MG63 (cell line): ENCODE measurements at places on chromosomes 1 and 21.

DNA sequence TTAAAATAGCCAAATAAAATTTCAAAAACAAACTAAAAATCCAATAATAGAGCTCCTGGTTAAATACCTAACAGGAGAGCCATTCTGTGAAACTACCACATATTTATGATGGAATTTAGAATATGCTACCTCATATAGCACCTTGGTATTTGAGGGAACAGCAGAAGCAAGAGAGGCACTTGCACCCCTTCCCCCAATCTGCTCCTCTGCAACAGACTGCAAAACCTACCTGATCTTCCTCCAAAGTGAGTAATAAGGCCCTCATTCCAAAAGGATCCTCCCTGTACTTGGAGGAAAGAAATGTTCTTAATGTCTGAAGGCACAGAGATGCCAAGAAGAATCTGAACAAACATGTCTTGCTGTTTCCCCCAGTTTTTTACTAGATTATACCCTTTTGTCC is 28.1 kb upstream of the RNPC3 start:
- DNase-seq = no peak

DNA sequence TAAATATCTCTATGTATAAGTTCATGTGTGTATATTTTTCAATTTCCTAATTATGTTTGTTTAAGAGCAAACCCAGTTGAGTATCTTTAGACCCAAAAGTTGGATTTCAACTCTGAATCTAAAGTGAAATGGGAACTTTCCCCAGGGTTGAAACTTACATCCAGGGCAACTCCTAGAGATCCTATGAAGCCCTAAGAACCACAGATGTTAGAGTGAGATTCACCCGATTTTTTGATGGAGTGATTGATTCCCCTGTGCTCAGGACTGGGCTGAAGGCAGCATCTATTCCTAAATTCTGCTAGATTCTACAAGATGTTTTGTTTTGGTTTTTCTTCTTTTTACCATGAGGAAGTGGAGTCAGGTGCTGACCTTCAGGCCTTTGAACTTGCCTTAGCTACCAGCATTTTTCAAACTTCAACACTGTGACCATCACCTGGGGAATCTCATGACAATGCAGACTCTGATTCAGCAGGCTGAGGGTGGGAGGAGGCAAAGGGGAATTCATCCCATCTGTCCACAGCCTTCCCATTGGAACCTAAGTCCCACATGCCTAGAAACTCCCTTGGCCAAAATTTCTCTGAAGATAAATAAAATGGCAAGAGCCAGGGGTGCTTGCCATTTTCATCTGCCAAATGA is 145.5 kb downstream of the ETS2 start:
- DNase-seq = no peak

DNA sequence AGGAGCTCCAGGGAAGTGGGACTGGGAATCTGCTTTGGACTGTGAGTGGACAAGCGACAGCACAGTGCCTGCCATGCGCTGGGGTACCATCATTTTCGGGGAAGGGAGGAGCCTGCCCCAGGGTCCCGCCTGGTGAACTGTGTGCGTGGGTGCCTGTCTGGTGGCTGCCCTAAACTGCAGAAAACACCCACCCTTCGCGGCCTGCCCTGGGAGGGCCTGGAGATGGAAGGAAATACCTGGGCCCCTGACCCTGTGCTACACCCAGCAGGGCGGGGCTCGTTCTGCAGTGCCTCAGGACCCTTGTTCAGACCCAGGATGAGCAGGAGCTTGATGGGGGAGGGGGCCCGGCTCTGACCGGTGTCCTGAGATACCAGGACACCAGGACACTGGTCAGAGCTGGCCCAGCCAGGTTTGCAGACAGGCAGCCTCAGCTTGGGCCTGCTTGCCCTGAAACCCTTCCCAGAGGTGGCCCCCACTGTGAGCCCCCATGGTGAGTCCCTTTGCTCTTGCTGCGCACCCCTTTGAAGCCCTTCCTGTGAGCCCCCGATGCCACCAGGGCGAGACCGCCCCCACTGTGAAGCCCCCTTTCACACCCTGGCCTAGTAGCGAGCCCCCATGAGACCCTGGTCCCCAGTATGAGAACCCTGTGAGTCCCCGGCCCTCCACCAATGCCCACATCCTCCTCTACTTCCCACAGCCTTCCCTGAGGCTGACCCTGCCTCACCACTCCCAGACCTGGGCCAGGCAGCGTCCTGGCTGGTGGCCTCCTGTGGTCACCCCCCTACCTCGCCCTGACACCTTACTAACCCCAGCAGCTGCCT is 2.6 kb downstream of the GJC2 start:
- no peak for DNase-seq

- DNase-seq = peak; percentile 89
Observed at GRCh38 chr1:45913183-45913683, 109.8 kb downstream of the MAST2 start.

DNA sequence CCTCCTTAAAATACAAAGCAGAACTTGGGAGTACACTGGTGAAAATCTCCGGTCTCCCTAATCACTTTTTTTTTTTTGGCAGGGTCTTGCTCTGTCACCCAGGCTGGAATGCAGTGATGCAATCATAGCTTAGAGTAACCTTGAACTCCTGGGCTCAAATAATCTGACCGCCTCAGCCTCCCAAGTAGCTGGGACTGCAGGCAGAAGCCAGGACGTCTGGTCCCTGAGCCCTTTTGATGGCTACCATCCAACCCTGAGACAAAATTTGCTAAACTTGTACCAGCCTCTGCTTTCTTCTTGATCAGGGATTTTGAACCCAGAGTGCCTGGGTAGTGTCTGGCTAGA is 4.1 kb downstream of the L1TD1 start:
- peak; percentile 22 for DNase-seq

- DNase-seq = no peak
Observed at GRCh38 chr1:65113298-65113697, 34.7 kb upstream of the AK4 start.

DNA sequence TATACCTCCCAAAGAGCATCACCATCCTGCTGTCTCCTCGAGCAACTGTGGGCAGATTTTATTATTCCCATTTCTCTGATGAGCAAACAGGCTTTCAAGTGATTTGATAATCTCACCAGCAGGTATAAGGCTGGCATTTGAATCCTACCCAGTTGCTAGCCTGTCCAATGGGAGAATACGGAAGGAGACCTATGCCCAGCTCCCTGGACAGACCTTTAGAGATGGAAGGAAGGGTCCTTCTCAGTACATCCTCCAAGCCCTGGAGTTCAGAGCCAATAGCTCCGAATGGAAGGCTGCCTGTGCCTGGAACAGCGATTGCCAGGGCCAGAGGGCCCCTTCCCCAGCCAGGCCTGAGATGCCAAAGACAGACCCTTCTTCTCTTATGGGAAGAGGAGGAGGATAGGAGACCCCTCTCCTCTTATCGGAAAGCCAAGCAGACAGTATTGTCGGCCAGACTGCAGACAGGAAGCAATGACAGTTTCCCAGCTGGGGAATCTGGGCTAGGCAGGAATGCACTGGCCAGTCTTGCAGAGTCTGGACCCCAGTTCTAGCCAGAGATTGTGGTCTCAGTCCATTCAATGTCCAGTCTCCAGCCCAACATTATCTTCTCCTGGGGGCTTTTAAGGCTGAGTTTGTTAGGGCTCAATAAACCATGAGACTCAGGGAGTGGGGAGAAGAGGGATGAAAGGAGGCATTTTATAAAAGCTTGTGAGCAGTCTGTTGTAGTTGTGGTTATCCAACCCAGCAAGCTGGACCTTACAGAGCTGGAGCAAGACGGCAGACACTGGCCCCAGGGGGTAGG is 2.0 kb downstream of the IFFO2 start:
- DNase-seq = no peak

GRCh38 chr21:25999921-26000582 is 170.5 kb downstream of the APP start:
- no peak for DNase-seq

DNA sequence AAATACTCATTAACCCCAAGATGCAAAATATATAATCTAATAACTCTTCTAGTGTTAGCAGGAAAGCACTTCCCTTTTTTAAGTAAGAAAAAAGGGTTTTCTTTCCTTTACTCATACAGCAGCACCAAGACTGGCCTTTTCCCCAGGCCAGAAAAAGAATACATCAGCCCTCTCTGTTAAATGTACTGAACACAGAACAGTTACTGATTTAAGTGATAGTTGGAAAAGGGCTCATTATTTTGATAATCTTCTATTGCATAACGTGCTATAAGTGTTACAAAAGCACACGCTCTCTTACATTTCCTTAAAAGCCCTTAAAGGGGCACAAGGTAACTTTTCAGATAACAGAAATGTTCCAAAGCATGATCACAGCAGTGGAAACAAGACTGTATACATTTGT is 142.9 kb downstream of the TIAM1 start:
- DNase-seq = no peak

DNA sequence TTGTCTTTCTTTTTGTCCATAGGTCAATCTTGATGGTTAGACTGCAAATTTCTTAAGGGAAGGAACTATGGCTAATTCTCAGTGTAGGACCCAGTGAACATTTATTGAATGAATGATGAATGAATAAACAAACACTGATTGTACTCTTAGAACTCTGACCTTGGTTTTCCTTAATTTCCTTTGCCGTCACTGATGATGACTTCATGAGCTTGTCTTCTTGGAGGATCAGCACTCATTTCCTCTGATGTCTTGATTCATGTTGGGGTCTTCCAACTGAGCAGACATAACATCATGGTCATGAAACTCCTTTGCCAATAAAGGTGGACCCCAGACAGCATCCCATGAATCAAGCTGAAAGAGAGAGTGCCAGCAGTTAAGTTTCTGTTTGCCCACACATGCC is 96.3 kb downstream of the PLPP3 start:
- no peak for DNase-seq

DNA sequence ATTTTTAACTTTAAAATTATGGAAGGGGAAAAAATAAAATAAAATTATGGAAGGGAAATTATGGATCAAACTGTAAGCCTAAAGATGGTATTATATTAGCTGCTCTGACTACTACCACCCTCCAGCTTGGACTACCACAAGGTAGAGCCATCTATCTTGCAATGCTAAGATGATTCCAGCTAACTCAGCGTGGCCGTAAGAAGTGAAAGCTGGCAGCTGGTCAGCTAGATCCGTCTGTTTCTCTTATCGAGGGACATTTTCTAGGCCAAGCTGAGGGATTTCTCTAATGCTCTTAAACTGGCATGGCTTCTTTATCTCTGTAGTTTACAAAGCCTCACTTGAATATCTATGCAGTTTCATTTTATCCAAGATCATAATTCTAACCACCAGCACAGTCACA is 31.5 kb downstream of the LYST start:
- no peak for DNase-seq

- DNase-seq = no peak
Observed at GRCh38 chr1:20626524-20626923, 6.7 kb upstream of the PINK1 start.

GRCh38 chr1:151829352-151830046 is 2.1 kb downstream of the RORC start:
- no peak for DNase-seq

DNA sequence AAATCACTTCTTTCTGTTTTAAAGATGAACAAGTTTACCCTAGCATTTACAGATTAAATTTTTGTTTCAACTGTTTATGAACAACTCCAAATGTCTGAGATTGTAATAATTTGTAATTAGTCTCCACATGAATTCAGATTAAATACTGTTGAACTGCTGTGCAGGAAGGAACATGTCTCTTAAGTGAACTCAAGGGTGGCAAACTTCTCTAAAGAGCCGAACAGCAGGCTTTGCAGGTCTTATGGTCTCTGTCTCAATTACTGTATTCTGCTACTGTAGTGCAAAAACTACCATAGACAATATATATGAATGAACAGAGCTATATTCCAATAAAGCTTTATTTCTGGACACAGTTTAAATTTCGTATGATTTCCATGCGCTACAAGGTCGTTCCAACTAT is 6.6 kb downstream of the RSBN1 start:
- no peak for DNase-seq

GRCh38 chr21:15212206-15212605 is 147.4 kb upstream of the NRIP1 start:
- DNase-seq = no peak

GRCh38 chr1:52613636-52614373 is 11.6 kb downstream of the GPX7 start:
- no peak for DNase-seq

- DNase-seq = no peak
Observed at GRCh38 chr1:16092097-16092922, 18.9 kb upstream of the FAM131C start.

GRCh38 chr1:91830242-91831131 is 55.5 kb downstream of the TGFBR3 start:
- DNase-seq = peak; percentile 85

DNA sequence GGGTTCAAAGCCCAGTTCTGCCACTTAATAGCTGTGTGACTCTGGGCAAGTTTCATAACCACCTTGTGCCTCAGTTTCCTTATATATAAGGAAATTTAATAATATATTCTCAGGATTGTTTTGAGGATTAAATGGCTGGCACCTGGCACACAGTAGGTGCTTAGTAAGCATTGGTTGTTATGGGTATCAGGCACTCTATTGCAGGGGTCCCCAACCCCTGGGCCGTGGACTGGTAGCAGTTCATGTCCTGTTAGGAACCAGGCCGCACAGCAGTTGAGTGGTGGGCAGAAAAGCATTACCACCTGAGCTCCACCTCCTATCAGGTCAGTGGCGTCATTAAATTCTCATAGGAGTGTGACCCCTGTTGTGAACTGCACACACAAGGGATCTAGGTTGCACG is 18.5 kb downstream of the PARS2 start:
- no peak for DNase-seq

- DNase-seq = peak; percentile 43
Observed at GRCh38 chr1:48006264-48006663, 9.1 kb upstream of the TRABD2B start.

DNA sequence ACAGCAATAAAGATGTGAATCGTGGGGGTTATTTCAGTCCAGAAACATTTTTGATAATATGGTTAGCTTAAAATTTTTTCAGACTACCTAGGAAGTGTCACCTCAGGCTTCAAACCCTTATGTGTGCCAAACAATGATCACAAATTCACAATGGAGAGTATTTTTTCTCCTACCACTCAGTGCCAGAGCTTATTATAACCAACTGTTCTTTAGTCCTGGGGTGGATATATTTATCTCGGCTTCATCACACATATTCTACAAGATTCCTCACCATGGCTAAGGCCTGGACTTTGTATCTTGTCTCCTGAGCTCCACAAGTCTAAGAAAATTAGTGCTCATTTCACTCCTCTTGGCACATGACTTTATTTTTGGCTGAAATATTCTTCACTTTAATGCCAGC is 629.1 kb downstream of the RWDD3 start:
- DNase-seq = no peak

DNA sequence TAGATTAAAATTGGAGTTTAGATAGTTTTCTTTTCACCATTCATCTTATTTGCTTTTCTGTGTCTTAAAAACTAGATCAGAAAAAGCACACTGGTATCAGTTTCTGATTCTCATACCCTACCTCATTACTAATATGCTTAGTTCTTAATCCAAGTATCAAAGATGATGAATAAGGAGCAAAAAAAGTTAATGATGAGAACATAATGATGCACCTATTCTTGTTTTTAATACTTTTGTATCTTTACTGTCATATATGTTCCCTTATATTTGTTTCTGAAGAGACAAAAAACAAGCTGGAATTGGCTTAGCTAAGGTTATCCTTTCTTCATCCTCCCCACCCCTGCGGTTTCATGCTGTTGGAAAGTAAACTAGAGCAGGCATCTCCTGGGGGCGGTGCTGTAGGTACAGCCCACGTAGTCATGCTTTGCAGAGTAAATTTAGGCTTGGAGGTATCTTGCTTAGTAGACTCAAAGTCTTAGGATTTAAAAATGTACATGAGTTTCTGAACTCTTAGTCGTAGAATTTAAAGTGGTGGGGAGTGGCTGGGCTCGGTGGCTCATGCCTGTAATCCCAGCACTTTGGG is 16.4 kb downstream of the CNIH4 start:
- no peak for DNase-seq
